Stimulated activated CD4-positive, alpha-beta T cell treated with anti-CD3 and anti-CD28 coated beads, Interleukin-12 subunit alpha, Interleukin-12 subunit beta, amount 100 ng/mL, for 24 hours (primary cell): ENCODE measurements at places on chromosomes 3 and 15.
A peak's percentile ranks its signal among the peaks of the same experiment; 100 is the strongest.

GRCh38 chr3:64930891-64931290 lies 243.1 kb upstream of the ADAMTS9 start:
- DNase-seq: no peak

DNA sequence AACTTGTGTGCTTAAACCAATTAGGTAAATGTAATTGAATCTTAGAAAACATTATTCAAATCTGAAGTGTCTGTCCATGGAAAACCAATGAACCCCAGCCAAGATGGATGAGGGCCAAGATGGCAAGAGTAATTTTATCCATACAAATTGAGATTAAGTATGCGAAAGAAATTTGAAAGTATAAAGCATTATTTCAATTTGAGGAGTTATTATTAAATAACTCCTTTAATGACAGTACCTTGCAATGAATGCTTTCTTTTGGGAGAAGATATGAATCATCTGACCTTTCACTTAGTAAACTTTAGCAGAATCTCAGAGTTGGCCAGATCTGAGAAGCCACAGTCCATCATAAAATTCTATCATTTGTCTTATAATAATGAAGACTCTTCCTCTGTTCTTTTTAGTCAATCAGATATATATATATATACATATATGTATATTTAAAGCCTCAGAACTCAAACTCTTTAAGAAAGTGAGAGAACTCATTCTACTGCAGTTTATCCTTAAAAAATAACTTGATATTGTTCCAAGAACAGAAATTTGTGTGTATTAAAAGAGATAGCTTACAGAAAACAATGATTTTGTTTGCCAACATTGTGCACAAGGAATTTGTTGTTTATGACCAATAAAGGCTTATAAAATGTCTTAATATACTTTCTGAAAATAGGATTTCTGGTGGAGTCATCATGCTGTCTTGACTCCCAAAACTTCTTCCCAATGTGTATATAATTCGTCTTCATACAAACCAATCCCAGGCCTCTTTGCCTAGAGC lies 434.8 kb upstream of the THBS1 start:
- no peak for DNase-seq

GRCh38 chr15:31326875-31327668 lies 437 bp downstream of the KLF13 start:
- DNase-seq: peak; percentile 45

GRCh38 chr3:9249273-9250192 lies at the start of gene SRGAP3:
Gene SRGAP3 (minus strand): TSS chr3:9249646. CDS start chr3:9248951, 695 bp downstream.
- peak; percentile 47 for DNase-seq

GRCh38 chr15:23690015-23690414 lies 2.9 kb upstream of the NDN start:
- DNase-seq: no peak

DNA sequence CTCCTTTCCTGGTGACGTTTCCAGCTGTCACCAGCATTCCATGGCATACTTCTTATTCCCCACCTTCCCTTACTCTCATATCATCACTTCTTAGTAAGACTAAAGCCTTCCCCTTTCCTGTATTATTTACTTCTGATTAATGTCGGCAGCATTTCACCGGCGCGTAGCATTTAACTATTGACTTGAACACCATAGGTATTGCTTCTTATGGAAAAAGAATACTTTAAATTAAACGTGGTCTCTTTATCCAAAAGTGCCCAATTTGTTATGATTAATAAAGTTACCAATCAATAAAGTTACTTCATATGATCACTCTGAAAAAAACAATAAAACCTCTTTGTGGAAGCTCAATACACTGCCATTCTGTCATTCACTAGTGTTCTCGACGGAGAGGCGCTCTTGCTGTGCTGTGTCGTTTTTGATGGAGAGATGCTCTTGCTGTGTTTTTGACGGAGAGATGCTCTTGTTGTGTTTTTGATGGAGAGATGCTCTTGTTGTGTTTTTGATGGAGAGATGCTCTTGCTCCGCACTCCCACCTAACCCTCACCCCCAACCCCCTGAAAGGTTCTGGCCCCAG lies 165.0 kb downstream of the XXYLT1 start:
- DNase-seq: no peak

DNA sequence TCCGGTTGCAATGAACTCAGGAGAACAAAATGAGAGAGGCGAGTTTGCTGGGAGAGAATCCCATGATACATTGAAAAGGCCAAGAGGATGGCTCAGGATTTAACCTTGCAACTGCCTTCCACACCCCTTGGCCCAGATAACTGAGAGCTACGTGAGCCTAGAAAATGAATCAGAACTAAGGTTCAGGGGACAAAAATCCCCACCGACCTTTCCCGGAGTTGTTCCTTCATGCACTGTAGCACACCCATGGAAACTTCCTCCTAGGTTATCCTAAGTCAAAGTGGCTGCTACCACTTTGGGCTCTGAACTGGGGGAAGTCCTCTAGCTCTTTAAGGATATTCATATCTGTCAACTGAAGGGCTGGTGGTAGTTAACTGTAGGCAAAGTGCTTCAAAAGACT lies 58.3 kb upstream of the SLC4A7 start:
- no peak for DNase-seq

GRCh38 chr15:52392008-52392687 lies 96.5 kb upstream of the MYO5C start:
- DNase-seq: no peak

DNA sequence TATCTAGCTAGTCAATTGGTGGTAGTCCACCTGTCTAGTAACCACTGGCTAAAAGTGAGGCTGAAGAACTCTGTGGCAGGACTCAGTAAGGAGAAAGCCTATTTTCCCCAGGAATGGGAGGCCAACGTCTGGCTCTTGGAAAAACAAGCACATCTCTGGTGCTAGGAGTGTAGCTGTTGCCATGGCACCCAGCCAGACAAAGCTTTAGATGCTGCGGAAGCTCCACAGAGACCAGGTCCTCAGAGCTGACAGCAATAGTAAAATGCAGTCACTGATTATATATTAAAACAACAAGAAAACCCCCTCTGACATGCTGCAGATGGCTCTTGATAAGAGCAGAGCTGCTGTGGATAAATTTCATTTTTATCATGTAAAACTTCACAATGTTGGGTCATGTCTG lies 124.9 kb upstream of the STRIT1 start:
- DNase-seq: no peak

- DNase-seq: no peak
Observed at GRCh38 chr3:192802957-192803899, 75.9 kb upstream of the FGF12 start.

- no peak for DNase-seq
Observed at GRCh38 chr15:70698426-70698825, 64.9 kb downstream of the UACA start.

- no peak for DNase-seq
Observed at GRCh38 chr3:111669926-111670630, 74.9 kb upstream of the ZBED2 start.

DNA sequence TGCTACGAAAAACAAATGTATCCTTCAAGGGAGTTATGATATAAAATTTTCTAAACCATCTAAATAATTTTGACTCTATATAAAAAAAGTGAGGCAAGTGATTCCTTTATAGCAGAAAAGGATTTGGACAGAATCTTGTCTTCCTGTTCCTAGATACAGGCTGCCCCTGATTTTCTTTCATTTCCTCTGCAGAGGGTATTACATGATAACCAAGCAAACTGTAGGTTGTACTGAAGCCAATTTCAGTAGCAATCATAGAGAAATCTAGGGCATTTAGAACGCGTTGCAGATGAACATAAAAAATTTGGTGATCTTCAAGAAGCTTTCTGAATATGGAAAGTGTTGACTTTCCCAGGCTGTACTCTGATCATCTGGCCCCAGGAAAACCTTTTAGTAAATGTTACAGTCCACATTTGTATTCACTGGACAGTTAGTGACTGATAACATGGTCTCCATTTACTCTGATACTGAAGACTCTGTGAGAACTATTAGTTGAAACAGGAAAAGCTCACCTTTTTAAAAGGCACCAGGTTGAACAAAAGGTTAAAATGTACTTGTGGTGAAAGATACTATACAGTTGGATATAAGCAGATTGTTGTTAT lies 9.1 kb upstream of the UTS2B start:
- DNase-seq: no peak

GRCh38 chr3:46466871-46467403 lies 2.2 kb upstream of the LTF start:
- no peak for DNase-seq

DNA sequence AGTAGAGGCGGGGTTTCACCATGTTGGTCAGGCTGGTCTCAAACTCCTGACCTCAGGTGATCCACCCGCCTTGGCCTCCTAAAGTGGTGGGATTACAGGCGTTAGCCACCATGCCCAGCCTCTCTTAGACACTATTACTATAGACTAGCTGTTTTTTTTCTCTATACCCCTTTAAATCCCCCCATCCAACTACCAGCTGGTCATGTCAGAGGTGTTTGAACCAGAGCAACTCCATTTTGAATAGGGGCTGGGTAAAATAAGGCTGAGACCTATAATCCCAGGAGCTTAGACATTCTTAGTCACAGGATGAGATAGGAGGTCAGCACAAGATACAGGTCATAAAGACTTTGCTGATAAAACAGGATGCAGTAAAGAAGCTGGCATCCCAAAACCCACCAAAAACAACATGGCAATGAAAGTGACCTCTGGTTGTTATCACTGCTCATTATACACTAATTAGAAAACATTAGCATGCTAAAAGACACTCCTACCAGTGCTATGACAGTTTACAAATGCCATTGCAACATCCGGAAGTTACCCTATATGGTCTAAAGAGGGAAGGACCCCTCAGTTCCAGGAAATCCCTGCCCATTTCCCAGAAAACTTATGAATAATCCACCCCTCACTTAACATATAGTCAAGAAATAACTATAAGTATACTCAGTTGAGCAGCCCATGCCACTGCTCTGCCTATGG lies 57.8 kb upstream of the GPD1L start:
- no peak for DNase-seq

DNA sequence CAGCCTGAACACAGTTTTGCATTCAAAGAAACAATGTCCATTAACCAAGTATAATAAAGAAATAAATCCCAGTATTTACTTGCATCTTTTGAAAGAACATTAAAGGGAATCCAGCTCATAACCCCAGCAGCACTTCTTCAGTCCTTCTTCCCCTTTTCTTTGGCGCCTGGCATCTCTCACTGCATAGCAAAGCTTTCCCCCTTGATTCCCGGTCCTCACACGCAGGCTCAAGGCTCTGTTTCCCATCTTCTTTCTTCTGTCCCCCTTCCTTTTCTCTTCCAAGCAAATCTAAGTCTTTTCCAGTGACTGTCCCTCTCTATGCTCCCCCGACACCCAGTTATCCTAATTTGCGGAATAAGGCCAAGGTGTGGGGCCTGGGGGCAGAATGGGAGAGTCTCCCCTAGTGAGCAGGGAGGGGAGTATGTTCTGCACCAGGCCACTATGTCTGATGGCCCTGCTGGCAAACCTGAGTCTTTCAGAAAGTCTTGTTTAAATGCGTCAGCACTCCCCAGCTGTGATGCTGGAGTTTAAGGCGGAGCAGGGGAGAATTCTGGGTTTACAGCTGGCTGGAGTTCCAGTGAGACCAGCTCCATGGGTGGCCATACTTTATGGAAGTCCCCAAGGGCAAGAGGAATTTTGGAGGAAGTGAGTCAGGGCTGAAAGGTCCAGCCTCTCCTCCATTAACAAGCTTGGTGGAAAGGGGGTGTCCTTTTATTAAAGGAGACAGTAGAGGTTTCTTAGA lies 42.1 kb downstream of the GOLGA6A start:
- DNase-seq: no peak

DNA sequence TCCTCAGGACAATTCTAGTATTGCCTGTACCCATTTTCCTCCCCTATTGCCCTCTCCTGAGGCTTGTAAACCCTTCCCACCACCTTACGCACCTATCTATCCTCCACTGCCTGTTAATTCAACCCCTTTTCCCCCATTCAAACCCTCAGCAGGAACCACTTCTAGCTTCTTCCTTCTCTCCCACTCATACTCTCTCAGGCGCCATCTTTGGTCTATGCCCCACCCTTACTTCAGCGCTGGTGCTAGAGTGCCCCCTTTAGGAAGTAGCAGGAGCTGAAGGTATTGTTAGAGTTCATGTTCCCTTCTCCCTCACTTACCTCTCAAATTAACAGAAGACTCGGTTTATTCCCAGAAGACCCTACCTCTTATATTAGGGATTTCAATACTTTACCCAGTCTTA lies 121.8 kb upstream of the NLGN1 start:
- DNase-seq: no peak

- DNase-seq: no peak
Observed at GRCh38 chr15:48315041-48315440, 16.2 kb upstream of the DUT start.

- no peak for DNase-seq
Observed at GRCh38 chr15:37101980-37102304, 1.6 kb upstream of the MEIS2 start.

- no peak for DNase-seq
Observed at GRCh38 chr3:56119575-56120349, 348.5 kb downstream of the ERC2 start.

DNA sequence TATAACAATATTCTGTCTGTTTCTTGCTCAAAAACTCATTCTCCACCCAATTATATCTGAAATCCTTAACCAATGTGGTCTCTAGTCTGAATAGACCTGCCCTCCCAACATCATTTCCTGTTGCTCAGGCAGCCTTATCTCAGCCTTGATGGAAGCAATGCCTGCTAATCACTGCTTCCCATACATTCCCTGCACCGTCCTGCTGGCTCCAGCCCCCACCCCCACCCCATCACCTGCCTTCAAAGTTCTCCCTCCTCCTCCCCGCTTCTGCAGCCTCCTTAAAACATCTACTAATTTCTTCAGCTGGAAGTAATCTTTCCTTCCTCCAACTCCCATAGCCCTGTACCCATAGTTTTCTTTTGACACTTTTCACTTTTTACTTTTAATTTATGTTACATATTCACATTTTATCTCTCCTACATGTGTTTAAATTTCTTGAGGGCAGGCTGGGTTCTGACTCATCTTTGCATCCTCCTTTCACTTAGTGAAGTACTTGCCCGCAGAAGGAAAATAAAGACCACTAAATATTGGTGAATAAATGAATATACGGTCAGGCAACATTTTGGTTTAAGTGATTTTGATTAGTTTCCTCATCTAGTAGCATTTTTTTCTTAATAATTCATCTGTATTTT lies 98.2 kb downstream of the MEIS2 start:
- DNase-seq: no peak

- DNase-seq: no peak
Observed at GRCh38 chr3:4906107-4906621, 73.1 kb upstream of the BHLHE40 start.

DNA sequence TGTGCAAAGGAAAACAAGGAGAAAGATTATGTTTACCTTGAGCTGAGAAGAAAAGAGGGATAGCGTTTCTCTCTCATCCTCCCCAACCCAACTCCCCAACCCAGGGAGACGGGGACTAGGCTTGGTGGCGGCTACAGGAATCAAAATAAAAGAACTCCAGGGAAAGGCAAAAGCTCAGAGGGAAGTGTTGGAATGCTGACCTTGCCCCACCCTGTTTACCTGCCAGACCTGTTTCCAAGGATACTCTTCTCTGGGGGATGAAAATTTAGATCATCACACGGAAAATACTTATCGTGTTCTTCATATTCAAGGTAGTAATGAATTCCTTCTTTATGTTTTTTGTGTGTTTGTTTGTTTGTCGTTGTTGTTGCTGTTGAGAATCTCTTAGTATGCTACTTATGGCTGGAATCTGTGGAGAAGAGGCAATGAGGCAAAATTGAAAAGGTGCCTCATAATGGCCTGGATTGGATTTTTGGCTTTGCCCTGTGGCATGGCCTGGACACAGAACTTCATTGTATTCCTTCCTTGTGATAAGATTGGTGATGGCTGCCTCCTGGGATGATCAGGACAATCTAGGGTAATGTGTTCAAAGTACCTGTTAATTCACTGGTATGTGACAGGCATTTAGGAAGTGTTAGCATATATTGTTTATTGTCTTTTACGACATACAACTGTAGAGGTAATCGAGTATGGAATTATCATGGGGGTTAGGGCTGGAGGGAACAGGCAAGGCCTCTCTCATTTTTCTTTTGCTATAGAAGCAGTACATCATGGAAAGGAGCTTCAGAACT lies 11.1 kb upstream of the TPRG1 start:
- no peak for DNase-seq
